Stimulated activated CD8-positive, alpha-beta memory T cell treated with anti-CD3 and anti-CD28 coated beads, Interleukin-12 subunit alpha, Interleukin-12 subunit beta, amount 100 ng/mL, for 4 hours (primary cell): ENCODE measurements at places on chromosomes 16 and 17.

DNA sequence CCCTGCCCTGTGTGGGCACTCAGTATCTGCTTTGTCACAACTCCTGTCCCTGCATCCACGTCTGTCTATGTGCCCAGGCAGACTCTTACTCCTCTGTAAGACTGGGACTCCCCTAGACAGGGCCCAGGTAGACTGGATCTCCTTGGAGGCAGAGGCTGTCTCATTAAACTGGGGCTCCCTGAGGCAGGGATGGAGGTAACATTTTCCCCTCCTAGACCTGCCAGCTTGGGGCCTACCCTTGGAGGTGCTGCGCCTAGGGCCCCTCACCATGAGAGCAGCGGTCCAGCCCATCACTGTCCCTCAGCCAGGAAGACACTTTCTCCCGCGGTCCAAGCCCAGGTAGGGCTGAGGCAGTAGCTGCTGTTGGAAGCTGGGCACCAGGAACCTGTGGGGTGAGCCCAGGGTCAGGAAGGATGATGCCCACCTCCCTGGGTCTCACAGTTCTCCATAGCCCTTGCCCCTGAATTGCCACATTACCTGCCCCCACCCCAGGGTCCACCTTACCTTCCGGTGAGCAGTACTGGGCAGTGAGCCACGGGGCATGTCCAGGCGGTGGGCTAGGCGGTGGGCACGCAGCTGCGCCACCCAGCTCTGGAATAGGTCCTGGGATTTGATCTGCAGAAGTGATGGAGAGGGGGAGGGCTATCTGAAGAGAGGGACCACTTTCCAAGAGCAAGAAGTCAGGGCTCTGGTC lies 3.4 kb downstream of the OSBPL7 start:
- no peak for DNase-seq

GRCh38 chr16:50281391-50282009 lies 15.1 kb downstream of the ADCY7 start:
- DNase-seq: no peak

GRCh38 chr17:70181376-70181775 lies 12.0 kb downstream of the KCNJ2 start:
- no peak for DNase-seq

- DNase-seq: no peak
Measured at GRCh38 chr17:2964831-2965230, 98.6 kb downstream of the OR1D5 start.

DNA sequence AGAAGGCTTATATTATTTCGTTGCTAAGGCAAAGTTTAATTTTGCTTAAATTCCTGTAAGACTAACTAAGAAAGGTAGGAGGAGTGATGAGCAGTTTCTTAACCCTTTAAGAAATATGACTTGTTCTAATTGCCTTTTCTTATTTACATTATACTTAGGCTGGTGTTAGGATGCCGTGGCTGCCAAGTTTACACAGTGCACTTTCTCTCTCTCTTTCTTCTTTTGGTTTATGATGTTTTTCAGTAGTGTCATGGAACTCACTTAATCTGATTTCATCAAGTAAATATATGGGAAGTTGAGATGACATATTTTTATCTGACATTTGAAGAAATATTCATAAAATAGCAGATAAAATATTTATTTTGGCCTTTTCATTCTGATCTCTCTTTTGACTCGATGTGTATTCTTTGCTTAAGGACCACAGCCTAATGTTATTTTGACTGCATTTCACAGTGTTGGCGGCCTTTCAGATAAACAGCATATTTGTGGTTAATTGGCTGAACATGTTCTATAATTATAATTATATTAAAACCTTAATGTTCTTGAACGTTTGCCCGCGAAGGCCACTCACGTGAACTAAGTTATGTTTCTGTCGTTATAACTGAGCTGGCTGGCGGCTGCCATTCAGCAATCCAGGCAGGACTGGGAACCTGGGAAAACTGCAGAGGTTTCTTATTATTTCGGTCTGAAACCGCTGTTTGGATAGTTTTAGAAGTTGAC lies 191.6 kb downstream of the WWOX start:
- DNase-seq: no peak

DNA sequence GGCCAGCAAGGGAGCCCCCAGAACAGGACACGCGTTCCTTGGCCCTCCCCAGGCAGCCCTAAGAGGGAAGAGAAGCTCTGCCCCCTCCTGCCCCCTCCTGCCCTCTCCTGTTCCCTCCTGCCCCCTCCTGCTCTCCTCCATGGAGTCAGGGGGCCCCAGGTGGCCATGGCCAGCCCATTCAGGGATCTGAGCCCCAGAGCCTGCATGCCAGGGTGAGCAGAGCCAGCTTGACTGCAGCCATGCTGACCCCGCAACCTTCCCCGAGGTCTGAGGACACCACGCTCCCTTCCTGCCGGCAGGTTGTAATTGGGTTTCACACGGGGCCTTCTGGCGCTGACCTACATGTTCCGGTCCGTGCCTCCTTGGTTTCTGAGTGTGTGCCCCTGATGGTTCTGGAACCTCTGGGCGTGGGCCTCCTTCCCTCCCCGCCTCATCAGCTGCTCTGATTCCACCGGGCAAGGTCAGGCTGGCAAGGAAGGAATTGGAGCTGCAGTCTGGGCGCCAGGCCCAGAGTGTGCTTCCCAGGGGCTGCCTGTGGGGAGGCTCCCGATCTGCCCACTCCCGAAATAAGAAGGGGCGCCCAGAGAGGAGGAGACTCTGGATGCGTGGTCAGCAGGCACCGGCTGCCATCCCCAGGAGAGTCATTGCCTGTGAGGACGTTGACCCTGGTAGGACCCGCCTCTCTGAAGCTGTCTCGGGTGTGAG lies 23.7 kb upstream of the NPTX1 start:
- DNase-seq: no peak

DNA sequence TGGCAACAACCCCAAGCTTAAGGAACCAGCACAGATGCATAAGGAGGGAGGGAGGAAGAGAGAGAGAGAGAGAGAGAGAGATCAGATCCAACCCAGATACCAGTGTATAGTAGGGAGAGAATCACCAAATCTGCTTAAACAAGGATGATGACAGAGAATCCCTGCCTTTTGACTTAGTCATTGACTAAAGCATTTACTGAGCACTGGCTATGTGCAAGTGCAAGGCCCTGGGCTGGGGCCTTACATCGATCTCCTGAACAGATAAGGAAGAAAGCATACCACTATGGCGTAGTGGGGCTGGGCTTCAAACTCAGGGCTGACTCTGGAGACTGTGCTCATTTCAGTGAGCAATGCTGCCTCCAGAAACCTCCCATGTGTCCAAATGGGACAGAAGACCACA lies 15.8 kb downstream of the TSNAXIP1 start:
- no peak for DNase-seq

DNA sequence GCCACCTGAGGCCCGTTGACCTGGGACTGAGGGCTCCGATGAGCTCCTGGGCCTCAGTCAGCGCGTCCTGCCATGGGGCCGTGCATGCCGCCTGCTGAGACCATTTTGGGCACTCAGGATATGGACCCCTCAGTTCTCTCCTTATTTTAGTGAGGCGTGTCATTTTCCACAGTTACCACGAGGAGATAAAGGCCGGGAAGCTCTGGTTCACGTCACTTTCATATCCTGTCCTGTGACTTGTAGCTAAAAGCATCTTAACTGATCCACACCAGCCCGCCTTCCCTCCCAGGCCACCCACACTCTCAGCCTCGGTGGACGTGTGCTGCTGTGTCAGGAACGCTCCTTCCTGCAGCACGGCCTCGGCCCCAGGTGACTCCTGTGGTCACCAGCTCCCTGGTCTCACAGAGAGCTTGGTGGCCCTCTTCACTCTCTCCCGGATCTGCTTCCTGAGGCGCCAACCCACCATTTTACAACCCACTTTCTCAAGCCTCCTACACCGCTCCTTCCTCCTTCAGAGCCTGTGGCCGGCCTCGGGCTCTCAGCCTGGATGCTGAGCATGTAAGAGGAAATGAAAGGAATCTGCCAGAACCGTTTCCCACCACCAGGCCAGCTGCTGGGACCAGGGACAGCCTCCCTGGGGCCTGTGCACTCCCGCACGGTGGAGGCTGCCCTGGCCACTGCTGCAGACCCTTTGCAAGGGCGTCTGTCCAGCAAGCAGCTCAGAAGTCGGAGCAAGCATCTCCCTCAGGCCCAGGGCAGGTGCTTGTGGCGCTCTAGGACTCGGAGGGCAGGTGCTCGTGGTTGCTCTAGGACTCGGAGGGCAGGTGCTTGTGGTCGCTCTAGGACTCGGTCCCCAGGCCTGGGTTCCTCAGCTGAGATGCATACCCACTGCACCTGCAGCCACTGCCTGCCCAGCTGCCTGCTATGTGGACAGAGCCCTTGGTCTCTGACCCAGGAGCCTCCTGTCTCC lies 23.9 kb upstream of the FASN start:
- no peak for DNase-seq

GRCh38 chr17:67109111-67109510 lies 64.8 kb downstream of the CACNG1 start:
- no peak for DNase-seq

- no peak for DNase-seq
Measured at GRCh38 chr17:74197801-74198200, 5.7 kb upstream of the RPL38 start.

- peak; percentile 30 for DNase-seq
Measured at GRCh38 chr17:50626037-50626574, 8.6 kb upstream of the ABCC3 start.

DNA sequence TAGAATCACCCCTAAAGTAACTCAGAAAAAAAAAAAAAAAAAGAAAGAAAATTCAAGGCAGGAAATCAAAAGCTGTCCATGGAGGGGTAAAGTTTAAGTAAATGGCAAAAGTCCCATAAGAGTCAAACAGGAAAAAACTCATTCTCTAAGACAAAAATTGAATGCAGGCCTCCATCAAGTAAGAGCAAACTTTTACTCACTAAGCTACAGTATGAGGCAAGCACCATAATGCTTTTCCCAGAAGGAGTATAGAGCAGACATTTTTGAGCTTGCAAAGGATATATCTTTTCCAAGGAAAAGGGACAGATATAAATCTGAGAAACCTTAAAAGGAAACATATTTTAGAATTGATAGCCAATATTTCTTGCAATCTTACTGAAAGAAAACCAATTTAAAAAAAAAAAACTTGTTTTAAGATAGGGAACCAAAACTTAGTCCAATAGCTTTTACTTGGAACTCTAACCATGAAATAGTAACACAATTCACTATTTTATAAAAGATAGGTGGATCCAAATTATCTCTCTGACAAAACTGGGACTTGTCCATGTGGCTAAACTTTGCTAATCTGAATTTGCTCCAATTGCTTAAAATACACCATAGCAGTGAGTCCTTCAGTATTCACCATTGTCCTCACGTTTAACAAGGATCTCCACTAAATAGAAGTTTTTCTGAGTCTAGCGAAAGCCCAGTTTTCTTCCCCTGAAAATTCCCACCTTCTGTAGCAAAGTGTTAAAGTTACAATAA lies 99.8 kb downstream of the CDH11 start:
- no peak for DNase-seq

GRCh38 chr16:9235867-9236266 lies 144.4 kb downstream of the HAPSTR1 start:
- DNase-seq: no peak

DNA sequence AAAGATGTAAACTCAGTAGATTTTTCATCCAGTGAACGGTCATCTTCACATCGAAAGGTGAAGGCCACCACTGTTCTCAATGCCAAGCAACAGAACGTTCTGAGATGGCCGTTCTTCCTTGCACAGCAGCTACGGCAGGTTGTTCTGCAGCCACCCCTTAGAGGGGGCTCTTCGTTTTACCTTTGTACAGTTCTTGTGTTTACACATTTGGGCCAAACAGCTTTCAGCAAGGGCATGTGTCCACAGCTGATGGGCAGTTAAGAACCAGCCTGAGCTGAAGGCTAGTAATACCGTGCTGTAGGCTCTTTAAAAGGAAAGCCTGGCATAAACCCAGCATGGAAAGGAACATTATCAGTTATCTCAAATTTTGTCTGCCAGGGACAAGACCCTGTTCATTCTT lies 15.9 kb downstream of the PLD6 start:
- no peak for DNase-seq

GRCh38 chr17:48529683-48530009 lies 1.2 kb downstream of the HOXB1 start:
- DNase-seq: no peak
